Melanocyte of skin (primary cell): ENCODE measurements at places on chromosomes 7 and 10. TPM values are rescaled to one million over a fixed set of nuclear protein-coding genes. Genes with fewer than 3 reads are reported as not detected.

Gene ALDH18A1
- total RNA-seq = 44.4 and 84.3 TPM in 2 replicates

Gene DENND2A
- total RNA-seq = 23.4 and 23.6 TPM in 2 replicates

Gene COL13A1
- not detected in 2 replicates for total RNA-seq

Gene MKI67
- total RNA-seq = 13.8 and 20.3 TPM in 2 replicates

Gene PLCE1
- under 0.01 and 0.36 TPM in 2 replicates for total RNA-seq

Gene ELMO1
- total RNA-seq = 0.33 and 1.7 TPM in 2 replicates

Gene LRRC27
- 10.0 and 12.6 TPM in 2 replicates for total RNA-seq

Gene SPDYE8
- not detected in 2 replicates for total RNA-seq

Gene ATOH7
- 0.36 TPM in 1 of 2 replicates, not detected in the other for total RNA-seq

Gene C10orf62
- total RNA-seq = 0.73 TPM in 1 of 2 replicates, not detected in the other

Gene FOXL3
- not detected in 2 replicates for total RNA-seq

Gene HMX2
- total RNA-seq = not detected in 2 replicates

Gene ADCYAP1R1
- total RNA-seq = not detected in 2 replicates

Gene PSPH
- total RNA-seq = 176 and 221 TPM in 2 replicates

Gene PON1
- not detected in 2 replicates for total RNA-seq

Gene GJC3
- total RNA-seq = 0.36 and 0.69 TPM in 2 replicates

Gene SGCE
- total RNA-seq = 43.4 and 82.5 TPM in 2 replicates

Gene AGAP4
- total RNA-seq = 4.1 and 6.2 TPM in 2 replicates

Gene MSS51
- total RNA-seq = 0.69 and 1.5 TPM in 2 replicates
